Stimulated activated CD4-positive, alpha-beta T cell treated with anti-CD3 and anti-CD28 coated beads, Interleukin-2, amount 100 ng/mL, for 24 hours (primary cell): ENCODE measurements at places on chromosomes 3 and 15.

DNA sequence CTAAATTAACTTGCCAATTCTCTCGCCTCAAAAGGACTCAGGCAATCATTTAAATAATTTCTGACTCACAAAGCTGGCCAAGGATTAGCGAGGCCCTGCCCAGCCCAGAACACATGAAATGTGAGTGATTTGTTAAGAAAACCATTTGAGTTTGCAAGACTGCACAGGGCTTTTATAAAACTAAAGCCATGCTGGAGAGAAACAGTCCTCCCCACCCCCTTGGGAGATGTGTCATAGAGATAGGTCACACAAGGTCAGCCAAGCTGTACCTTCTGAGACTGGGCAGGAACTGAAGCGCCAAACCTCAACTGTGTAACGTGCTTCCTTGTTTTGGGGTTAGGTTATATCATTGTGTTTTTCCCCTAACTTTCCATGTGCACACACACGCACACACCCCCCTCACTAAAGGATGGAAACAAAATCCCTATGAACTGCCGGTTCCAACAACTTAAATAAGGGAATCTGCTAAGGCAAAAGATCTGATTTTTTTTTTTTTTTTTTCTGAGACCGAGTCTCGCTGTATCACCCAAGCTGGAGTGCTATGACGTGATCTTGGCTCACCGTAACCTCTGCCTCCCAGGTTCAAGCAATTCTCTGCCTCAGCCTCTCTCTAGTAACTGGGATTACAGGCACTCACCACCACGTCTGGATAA lies 8.1 kb downstream of the SPATA12 start:
- no peak for DNase-seq

GRCh38 chr3:20064796-20065564 lies 24.7 kb downstream of the KAT2B start:
- DNase-seq = no peak

DNA sequence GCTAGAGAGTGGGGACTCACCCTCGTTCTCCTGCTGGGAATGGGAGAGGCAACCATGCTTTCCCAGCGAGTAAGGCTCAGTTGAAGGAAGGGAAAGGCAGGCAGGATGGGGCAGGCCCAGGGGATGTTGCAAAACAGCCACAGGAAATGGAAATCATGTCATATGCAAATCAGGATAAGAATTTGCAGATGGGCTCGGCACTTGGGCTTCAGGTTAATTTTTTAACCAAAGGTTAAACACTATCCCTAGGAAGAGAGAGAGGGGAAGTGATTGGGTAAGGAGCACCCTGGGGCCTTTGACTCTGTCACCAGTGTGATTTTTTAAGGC lies 14.6 kb upstream of the PLA2G4E start:
- no peak for DNase-seq

DNA sequence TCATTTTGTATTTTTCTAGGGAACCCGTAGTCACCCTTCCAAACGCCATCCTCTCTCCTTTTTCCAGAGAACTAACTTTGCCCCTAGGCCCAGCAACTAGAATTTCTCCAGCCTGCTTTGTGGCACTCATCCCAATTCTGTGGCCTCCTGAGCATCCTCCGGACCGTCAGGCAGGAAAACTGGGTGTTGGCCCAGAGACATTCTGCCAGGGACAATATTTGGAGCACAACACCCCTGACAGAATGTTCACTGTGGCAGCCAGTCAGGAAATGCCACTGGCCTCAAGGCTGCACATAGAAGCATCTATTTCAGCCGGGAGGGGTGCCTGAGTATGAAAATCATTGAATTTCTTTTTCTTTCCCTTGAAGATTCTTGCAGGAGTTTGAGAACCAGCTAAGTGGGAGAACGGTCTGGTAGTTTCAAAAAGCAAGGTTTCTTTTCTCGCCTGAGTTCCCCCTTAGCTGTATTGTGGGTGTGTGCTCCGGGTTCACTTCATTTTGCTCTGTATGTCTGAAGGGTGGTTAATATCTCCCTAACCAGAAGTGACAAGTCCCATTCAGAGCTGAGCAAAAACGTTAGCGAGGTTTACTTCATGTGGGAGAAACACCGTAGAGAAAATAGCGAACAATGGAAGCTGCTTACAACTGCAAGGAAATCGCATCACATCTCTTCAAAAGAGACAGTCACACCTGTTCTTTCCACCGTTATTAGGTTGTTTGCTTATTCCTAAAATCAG lies 108.1 kb upstream of the TPM1 start:
- no peak for DNase-seq

GRCh38 chr15:39317225-39317624 lies 263.7 kb upstream of the THBS1 start:
- no peak for DNase-seq

DNA sequence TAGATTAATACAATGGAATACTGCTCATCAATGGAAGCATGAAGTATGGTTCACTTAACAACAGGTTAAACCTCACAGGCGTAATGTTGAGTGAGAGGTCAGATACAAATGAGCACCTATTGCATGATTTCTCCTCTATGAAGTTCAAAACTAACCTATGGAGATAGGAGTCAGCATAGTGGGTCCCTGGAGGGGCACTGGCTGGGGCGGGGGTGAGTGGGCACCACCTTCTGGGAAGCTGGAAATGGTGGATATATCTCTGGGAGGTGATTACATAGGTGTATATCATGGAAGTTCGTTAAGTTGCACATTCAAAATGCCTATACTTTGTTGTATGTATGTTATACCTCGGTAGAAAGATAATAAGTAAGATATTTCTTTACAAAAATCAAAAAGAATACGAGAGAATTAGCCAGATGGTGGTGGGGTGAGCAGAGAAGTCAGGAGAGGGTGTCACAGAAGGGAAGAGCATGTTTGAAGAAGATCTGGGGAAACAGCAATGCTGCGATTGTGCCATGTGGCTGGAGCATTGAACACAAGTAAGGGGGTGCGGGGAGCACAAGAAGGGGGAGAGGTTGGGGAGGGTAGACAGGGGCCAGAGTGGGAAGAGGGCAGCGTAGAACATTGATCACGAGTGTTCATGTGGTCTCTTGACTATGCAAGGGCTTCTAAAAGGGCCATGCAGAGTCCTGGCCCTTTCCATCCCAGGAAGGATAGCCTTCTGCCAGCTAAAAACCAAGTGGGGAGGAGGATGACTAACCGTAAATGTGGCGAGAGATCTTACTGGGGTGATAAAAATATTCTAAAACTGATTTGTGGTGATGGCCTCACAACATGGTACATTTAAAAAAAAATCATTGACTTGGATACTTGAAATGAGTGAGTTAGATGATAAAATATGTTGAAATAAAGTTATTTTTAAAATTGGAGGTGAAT lies 30.2 kb downstream of the ITGA11 start:
- no peak for DNase-seq

- no peak for DNase-seq
Measured at GRCh38 chr15:57667171-57667849, 39.2 kb upstream of the POLR2M start.

DNA sequence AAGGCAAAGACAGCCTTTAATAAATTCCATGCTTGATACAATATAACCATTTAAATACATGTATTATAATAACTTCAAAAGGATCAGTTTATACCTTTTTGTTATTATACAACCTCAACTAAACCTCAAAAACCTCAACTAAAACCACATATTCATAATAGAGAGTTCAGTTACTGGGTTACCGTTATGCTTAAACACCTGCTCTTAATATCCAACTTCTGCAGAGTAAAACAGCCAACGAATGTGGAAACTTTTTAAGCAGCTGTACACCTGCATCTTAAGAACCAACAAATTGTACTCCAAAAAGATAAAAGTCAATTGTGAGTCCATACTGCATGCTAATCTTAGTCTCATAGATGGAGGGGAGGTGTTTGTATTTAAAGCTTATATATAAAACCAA lies 53.5 kb downstream of the TFDP2 start:
- DNase-seq = no peak

GRCh38 chr15:91609966-91610365 lies 243.5 kb upstream of the SLCO3A1 start:
- no peak for DNase-seq

DNA sequence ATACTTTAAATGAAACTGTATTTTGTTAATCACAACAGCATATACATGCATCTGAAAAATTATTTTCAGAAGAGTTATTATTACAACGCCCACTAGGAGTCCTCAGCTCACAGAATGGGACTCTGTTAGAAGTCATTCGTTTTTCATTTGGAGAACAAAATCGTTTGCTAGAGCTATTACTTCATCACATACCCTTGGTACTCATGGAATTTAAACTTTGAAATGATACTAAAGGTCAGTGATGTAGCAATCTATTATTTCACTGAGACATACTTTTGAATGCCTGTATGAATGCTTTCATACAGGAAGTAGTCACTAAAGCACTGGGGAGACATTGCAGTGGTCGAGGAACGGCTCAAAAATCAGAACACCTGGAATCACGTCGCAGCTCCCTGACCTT lies 198.1 kb downstream of the MBNL1 start:
- DNase-seq = no peak

DNA sequence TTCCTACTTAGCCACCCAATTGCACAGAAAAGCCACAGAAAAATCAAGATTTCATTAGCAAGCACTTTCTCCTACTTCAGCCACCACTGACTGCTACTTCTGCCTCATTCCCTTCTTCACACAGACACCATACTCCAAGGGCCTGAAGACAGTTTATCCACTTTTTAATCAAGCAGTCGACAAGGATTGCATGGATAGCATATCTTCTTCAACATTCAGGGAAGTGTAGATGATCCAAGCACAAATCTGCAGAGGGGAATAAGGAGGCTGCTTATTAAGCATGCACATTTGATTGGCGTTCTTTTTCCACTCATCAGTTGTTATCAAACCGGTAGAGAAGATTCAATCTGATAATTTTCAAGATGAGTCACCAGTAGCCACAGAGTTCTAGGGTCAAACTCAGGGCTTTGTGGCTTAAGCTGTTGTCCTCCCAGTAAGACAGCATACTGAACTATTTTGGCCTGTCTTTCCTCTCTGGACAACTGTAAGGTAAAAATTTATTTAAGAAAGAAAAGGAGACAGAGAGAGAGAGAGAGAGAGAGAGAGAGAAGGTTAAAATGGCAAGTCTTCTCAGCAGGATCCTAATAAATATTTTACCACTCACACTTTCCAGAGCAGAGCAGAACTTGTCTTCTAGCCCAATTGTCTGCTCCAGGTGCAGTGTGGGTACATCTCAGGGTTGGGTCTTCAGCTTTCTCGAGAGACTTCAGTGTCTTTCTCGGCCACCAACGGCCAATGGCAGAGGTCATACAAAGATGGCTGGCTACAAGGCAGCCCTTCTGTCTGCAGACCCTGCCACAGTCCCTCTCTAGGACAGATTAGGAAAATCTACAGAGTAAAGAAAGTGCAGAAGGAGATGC lies 80.6 kb upstream of the BHLHE40 start:
- no peak for DNase-seq

DNA sequence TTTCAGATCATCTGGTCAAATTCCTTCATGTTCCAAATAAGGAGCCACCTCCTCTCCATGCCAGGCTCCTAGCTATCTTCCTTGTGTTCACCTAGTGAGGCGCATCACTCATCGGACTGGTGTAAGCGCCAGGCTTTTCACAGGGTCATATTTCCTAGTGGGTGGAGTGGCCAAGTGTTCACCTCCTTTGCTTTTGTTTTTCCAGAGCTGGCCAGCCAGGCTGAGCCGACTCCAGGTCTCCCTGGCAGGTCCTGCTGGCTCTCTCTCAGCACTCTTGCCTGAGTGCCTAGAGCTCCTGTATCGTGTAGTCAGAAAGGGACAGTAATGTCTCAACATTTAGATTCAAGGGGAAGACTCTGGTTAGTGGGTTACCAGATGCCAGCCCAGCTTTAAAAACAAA lies 31.0 kb downstream of the HEG1 start:
- DNase-seq = no peak

DNA sequence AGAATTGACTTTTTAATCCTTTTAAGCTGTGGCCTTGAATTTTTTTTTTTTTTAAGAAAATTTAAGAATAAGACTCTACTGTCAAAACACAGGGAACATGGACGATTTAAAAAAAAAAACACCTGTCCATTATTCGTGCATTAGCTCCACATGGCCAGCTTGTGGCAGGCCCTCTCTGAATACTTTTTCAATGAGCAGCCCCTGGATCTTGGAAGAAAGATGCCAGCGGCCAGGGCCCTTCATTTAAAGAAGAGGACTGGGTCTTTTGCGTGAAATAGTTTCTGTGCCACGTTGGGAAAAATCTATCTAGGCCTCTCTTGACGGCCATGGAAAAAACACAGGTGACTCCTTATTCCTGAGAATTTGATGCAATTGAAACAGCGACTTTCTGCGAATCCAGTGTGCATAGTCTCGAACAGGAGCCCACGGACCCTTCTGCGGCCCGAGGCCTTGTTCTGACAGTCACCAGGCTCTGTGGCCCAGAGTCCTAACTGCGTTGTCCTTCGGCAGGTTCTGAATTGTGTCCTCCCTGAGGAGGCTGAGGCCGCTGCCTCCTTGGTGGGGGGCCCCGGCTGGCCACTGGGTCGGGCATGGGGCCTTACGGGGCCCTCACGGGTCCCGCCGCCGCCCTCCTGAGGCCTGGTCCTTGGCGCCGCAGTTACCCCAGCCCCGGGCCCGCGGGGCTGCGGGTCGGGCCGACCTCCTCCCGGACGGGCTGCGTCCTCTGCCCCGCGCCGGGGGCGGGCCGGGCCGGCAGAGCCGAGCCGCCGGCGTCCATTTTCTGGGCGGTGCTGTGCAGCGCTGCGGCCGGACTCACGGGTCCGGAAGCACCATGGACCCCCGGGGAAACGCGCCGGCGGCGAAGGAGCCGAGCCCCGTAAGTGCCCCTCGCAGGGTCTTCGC lies 33.5 kb downstream of the ZBTB38 start:
- peak; percentile 55 for DNase-seq

- no peak for DNase-seq
Measured at GRCh38 chr15:24919446-24919845, 35.3 kb upstream of the SNRPN start.

GRCh38 chr3:124250053-124250452 lies 258.1 kb upstream of the ROPN1 start:
- DNase-seq = no peak

GRCh38 chr3:143081844-143082778 lies 37.5 kb upstream of the CHST2 start:
- peak; percentile 11 for DNase-seq

DNA sequence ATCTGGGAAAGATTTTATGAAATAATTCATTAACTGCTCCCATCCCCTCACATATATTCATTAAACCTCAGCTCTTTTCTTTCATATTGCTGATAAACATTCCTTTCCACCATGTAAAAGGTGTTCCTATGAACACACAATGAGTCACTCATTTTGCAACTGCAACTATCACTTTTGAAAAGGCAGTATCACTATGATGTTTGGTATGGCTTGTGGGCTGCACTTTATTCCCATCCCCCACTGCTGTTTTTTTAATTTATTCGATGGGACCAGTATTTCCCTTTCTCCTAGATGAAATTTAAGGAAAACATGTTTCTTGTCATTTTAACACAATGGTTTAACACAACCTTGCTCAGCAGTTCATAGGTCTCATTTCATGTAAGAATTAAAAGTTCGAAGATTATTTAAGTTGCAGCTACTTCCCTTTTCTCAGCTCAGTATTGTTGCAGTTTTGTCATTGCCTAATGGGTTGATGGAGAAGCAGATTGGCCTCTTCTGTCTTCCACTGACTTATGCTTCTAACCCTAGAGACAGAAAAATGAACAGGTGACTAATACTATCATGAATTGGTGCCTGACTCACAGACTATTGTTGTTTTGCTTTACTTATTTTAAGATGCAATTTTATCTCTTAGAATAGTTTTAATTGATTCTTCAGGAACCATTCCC lies 280.3 kb downstream of the ZPLD1 start:
- no peak for DNase-seq

- no peak for DNase-seq
Measured at GRCh38 chr15:36024031-36024688, 478.2 kb upstream of the DPH6 start.
